Adrenal gland (tissue), 19 donors: ENCODE measurements at places on chromosomes 4 and X. TPM values are rescaled to one million over a fixed set of nuclear protein-coding genes. Genes with fewer than 3 reads are reported as not detected.

- DNase-seq: no peak
These were observed 17.4 kb downstream of the GALNT7 start for GRCh38 chr4:173185847-173186510.

RNF128 gene
- polyA plus RNA-seq: 7.2 TPM

RELL1 gene
- 1.3 TPM for polyA plus RNA-seq

DNA sequence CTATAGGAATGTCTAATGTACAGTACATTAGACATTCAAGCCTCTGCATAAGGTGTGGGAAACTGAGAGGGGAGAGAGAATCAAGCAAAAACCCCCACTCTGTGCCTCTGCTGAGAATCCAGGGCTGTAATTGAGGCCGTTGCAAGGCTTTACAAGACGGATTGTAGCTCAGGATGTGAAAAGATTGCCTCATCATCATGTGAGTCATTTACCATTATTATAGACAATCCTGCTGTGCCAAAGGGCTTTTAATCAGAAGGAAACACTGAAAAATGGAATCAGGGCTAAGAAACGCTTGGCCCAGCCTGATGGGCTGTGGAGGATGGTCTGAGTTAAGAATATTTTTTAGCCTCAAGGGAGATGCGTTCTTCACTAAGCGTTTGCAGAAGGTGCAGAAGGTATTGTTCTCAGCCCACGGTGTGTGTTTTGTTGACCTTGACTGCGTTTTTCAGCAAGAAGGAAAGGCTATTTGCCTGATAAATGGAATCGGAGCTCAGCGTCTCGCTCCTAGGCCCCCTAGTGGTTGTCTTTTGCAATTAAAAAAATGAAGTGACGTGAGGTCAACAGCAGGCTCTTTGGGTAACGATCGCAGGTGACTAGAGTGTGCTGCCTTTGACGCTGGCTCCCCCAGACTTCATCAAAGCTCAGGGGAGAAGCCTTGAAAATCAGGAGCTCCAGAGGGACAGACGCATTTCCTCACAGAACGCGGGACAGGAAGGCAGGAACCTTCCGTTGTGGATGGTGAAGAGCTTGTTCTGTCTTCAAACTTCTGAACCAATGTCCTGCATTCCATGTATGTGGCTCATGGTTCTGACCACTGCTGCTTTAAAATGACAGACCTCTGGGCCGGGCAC lies 18.1 kb upstream of the CHRNA9 start:
- peak; percentile 58 for DNase-seq

DNA sequence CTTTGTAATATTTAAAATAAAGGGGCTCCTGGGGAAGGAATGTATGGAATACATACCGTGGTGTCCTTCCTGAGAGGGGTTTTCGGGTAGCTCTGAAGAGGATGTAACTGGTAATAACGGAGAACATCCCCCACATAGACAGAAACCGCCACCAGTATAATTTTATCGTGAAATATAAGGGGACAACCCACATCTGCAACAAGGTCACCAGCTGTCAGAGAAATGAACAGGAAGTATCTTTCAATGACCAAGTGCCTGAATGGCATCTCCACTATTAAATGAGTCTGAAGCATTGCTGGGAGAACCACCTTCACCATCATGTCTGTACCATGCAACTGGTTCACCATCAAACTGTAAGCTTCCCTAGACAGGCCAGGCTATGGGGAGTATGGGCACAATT lies 31.7 kb downstream of the RNF175 start:
- DNase-seq: no peak

GRCh38 chr4:140176735-140177134 lies 22.8 kb upstream of the MAML3 start:
- no peak for DNase-seq

- DNase-seq: no peak
These were observed 1.8 kb downstream of the RASGEF1B start for GRCh38 chr4:81469781-81470455.

CXCR3 gene
- 0.20 TPM for polyA plus RNA-seq

CT83 gene
- not detected for polyA plus RNA-seq

DNA sequence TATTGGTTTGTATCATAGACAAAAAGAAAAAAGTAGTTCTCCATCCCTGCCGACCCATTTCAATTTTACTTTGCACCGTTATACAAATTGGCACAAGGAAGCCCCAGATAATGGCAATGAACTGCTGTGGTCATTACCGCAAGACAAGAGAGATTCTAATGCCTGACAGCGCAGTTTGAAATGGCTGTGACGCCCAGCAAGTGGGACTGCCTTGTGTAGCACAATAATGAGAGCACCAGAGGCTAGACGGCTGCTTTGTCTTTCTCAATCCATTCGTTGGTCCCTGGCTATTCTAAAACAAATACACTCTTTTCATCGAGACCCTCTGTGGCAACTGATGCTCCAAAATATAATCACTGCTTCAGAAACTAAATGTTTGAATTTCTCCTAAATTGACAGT lies 192.4 kb upstream of the NEIL3 start:
- DNase-seq: no peak

GRCh38 chrX:46178763-46179162 lies 366.5 kb downstream of the ZNF674 start:
- DNase-seq: no peak

PHOX2B gene
- polyA plus RNA-seq: 3.3 TPM

GRCh38 chrX:109632906-109633504 lies 8.0 kb upstream of the KCNE5 start:
- peak; percentile 13 for DNase-seq

ZNF630 gene
- 3.1 TPM for polyA plus RNA-seq

DNA sequence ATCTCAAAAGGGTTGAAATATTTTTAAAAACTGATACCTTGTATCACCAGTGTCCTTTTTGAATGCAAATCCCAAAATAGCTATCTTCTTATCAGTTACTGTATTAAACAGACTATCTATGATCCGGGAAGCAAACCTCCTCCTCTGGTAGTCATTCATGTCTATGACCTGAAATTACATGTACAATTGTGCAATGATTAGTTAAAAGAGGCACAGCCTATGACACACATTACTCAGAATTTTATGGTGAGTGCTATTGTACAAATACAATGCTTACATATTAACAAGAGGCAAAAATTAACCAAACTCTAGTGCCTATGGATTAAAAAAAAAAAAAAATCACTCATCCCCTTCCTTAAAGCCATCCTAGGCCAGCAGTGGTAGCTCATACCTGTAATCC lies 21.7 kb downstream of the UGDH start:
- DNase-seq: no peak

CC2D2A gene
- 35.5 TPM for polyA plus RNA-seq

DNA sequence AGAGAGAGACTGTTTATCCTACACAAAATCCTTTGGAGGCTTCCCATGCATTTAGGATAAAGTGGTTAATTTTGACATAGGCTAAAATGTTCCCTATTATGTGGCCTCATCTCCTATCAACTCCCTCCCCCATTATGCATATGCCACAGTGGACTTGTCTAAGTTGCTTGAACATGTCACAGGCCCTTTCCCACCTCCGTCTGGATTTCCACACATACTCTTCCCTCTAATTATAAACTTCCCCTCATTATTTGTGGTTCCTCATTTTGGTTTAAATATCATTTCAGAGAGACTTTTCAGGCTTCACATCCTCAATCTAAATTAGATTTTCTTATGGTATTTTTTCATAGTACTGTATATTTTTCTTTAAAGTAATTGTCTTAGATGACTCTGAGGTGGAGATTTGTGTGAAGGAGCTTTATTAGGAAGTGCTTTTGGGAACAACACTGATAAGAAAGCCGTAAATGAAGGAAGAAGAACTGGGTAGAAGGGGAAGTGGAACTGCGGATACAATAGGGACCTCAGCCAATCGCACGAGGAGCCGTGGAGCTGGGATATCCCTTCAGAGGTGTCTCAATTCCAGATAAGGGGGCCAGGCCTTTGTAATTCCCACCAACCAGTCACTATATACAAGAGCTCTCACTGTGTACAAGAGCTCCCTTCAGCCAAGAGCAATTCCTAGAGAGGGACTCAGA lies 7.9 kb downstream of the C4orf17 start:
- DNase-seq: no peak

P2RY4 gene
- not detected for polyA plus RNA-seq

TKTL1 gene
- not detected for polyA plus RNA-seq

DNA sequence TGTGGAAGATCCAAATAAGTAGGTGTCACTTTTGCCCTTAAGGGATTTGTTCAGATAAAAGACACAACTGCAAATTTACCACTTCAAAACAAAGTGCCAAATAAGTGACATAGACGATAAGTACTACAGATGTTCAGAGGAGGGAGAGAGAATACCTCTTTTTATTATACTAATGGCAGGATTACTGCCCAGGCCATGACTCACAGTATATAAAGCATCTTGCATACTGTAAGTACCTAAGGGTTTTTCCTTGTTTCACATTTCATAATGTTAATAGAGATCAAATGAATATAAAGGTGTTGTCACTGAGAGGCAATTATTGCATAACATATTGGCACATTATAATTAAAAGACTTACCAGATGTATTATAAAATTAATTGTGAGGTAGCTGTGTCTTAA lies 46.4 kb downstream of the PTPN13 start:
- no peak for DNase-seq

DNA sequence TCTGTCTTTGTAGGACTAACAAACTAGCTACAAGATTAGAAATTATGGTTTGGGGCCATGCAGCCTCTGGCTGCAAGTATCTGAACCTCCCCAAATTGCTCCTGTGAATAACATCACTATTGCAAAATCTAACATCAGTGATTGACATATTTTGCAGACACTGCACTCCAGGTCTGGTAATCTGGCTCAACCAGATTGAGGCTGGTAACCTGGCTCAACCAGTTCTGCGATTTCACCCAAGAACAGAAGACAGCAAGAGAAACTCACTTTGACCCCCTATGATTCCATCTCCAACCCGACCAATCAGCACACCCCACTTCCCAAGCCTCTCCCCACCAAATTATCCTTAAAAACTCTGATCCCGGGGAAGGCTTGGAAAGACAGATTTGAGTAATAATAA lies 20.9 kb downstream of the SPIN3 start:
- DNase-seq: no peak

SSX4 gene
- not detected for polyA plus RNA-seq

- DNase-seq: no peak
These were observed 759.1 kb upstream of the POU3F4 start for GRCh38 chrX:82748906-82749505.

DNA sequence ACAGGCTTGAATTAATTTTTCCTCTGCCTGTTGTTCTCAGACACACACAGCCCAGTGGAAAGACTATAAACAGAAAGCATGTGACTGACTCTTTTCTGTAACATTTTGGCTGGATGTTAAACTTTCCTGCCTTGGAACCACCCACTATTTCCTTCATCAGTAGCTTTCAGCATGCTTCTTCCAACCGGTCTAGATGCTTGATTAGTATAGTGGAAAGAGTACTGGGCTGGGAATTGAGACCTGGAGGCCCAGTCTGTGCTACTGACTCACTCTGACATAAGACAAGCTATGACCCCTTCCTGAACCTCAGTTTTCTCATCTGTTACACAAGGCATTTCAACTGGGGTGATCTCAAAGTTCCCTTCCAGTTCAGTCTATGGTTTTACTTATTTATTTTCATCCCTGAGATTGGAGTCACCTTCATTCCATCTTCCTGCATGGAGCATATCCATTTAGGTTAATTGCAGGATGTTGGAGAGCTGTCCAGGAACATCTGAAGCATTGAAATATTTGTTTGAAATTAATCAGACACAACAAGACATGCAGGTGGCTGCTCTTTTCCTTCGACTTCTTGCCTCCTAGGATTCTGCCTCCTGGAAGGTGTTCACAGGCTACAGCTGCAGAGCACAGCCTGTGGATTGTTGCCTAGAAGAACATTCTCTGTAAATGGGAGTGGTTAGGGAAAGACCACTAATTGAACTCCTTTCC lies 173.4 kb downstream of the RTL9 start:
- no peak for DNase-seq

IL3RA gene
- polyA plus RNA-seq: 7.4 TPM

MAGEC3 gene
- 0.13 TPM for polyA plus RNA-seq

- no peak for DNase-seq
These were observed 103.7 kb downstream of the JADE1 start for GRCh38 chr4:128913228-128913627.
